ENCODE measurements at places on chromosomes 2 and 18. TPM values are rescaled to one million over a fixed set of nuclear protein-coding genes. Genes with fewer than 3 reads are reported as not detected.

Gene CGREF1
- total RNA-seq, result 1.5 TPM

Gene SLC16A14
- 1.5 TPM for total RNA-seq

Gene VWA3B
- total RNA-seq, result not detected

Gene CROCC2
- total RNA-seq, result not detected

Gene AQP12A
- total RNA-seq, result not detected

Gene ALLC
- not detected for total RNA-seq

Gene PID1
- 0.53 TPM for total RNA-seq

Gene OSBPL1A
- total RNA-seq, result 19.3 TPM

Gene GCG
- total RNA-seq, result not detected

Gene CPLX4
- total RNA-seq, result not detected

Gene CDH20
- total RNA-seq, result 0.07 TPM

Gene HOXD4
- total RNA-seq, result 3.8 TPM

Gene CTDSP1
- 66.5 TPM for total RNA-seq

Gene DUSP2
- 0.74 TPM for total RNA-seq

Gene FBXO41
- 0.05 TPM for total RNA-seq

Gene DSG1
- total RNA-seq, result not detected

Gene GAREM2
- 0.25 TPM for total RNA-seq

Gene CD8A
- total RNA-seq, result not detected

Gene TUBA3E
- not detected for total RNA-seq

Gene DCAF17
- 10.1 TPM for total RNA-seq

Gene GPR45
- total RNA-seq, result not detected

Gene BUB1
- total RNA-seq, result 49.7 TPM

Gene COLEC11
- not detected for total RNA-seq

Gene HOXD13
- not detected for total RNA-seq

Gene ASB18
- not detected for total RNA-seq

Gene CD302
- 5.2 TPM for total RNA-seq

Gene TCF7L1
- 2.7 TPM for total RNA-seq

Gene TANC1
- 69.5 TPM for total RNA-seq

Gene PRADC1
- 35.4 TPM for total RNA-seq

Gene CHAC2
- 21.4 TPM for total RNA-seq

Data from mammary microvascular endothelial cell (primary cell).